ENCODE measurements at places on chromosomes 4 and X.

GRCh38 chr4:137702512-137702911 lies 170.2 kb upstream of the PCDH18 start:
- DNase-seq, result no peak

- DNase-seq, result no peak
Observed at GRCh38 chrX:117854806-117855205, 261.8 kb downstream of the KLHL13 start.

DNA sequence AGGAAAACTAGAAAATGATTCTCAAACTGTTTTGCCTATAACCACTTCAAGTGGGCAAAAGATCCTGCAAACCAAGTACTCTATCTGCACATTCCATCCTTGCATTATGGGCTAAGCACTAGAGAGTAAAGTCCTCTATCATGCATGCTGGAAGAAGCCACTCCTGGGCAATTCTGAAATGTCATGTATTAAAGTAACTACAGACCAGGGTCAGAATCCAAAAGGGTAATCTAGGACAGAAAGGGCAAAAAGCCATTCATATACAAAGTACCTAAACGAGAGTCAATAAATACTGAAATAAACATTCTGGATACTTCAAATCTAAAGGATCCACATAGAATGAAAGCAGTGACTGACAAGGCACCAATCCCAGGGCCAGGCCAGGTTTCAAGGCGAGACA lies 1.0 kb downstream of the SNX12 start:
- DNase-seq, result no peak

DNA sequence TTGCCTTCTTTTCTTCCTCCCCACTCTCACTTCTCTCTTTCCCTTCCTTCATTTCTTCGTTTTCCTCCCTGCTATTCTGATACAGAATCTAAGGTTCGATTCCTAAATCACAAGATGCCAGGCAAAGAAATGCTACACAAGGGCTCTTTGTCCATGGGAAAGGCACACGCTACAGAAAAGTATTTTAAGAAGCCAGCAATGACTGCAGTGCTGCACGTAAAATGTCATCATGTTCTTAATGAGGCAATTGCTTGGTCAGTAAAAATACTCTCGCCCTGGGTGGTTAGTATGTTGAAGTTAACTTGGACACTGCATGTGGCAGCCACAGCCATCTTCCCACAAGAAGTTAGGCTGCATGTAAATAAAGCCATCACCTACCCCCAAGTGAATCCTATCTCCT lies 178.4 kb downstream of the DHX15 start:
- DNase-seq, result no peak

GRCh38 chrX:7637066-7637465 lies 205.9 kb upstream of the VCX start:
- DNase-seq, result no peak

- peak; percentile 17 for DNase-seq
Observed at GRCh38 chr4:139469216-139469615, 15.3 kb downstream of the RAB33B start.

DNA sequence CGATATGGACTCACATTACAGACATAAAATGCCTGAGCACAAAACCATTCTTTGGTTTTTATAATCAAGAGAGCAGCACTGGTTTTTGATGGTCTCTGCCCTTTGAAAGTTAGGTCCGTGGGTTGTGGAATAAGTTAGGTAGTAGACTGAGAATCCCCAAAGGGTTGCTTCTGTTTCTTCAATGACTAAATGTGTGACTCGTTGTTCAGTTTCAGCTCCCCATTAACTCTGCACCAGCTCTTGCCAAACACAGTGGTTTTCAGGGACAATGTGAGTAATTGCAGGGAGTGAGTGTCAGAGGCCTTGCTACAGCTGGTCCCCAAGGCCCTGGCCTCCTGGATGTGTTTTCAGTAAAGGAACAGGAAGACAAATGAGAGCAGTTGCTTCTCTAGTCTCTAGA lies 24.8 kb downstream of the SMIM20 start:
- DNase-seq, result peak; percentile 72

- DNase-seq, result no peak
Observed at GRCh38 chr4:81555489-81555888, 83.8 kb upstream of the RASGEF1B start.

GRCh38 chr4:42123071-42123644 lies 29.3 kb downstream of the BEND4 start:
- DNase-seq, result no peak

- DNase-seq, result no peak
Observed at GRCh38 chr4:56689201-56689969, 8.3 kb upstream of the HOPX start.
